ENCODE measurements at places on chromosomes 1 and 21. TPM values are rescaled to one million over a fixed set of nuclear protein-coding genes. Genes with fewer than 3 reads are reported as not detected.

DNA sequence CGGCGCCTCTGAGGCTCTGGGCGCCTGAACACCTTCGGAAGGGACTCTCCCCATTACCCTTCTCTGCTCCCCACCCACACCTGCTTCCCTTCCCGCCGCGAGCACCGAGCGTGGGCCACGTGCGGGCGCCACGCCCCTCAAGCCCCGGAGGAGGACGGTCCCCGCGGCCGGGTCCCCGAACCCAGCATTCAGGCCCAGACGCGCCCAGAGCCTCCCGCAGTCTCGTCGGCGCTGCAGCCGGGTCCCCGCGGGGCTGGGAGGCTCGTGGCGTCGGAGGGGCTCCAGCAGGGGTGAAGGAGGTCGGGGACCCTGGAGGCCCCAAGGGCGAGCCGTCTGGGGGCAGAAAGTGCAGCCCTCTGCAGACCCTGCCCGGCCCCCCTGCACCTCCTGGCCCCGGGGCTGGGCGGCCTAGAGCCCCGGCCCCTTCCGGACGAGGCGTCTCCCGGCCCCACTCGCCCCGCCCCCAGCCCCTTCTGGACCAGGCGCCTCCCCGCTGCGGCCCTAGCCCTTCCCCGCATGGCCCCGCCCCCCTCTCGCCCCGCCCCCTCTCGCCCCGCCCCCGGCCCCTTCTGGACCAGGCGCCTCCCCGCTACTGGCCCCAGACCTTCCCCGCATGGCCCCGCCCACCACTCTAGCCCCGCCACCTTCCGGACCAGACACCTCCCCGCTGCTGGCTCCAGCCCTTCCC lies 378 bp upstream of the SMIM1 start:
- H3K4me3 ChIP-seq, result peak overlapping the region; percentile 66
- DNase-seq, result peak; percentile 90
- H3K27me3 ChIP-seq, result peaks cover 7% of the 10 kb centered on the region
- no peaks in the 10 kb centered on the region for H3K36me3 ChIP-seq
- peaks cover 43% of the 10 kb centered on the region for H3K4me1 ChIP-seq

LAMC2 gene
- total RNA-seq, result 4.8 TPM

DNA sequence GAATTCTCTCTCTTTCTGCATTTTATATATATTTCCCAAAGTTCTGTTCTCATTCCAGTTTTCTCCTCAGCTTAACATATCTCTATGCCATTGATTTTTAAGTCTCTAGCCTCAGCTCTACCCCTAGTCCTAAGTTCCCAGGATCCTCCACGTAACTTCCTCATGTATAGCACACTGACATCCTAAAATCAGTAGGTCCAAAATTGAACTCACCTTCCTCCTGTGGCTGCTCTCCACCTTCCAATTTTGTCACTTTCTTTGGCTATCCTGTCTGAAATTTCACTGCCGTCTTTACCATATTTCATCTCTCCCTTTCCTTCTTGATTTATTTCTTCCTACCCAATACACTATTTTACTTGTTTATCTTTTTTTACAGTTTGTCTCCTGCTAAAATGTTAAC lies 1.5 kb downstream of the SLAMF6 start:
- no peaks in the 10 kb centered on the region for H3K4me1 ChIP-seq
- H3K36me3 ChIP-seq, result no peaks in the 10 kb centered on the region
- no peak overlapping the region for H3K4me3 ChIP-seq
- H3K27ac ChIP-seq, result no peak overlapping the region
- no peaks in the 10 kb centered on the region for H3K27me3 ChIP-seq

GRCh38 chr1:116826818-116827606 lies 72.8 kb downstream of the CD2 start:
- no peak overlapping the region for H3K4me3 ChIP-seq
- H3K27me3 ChIP-seq, result no peaks in the 10 kb centered on the region
- H3K36me3 ChIP-seq, result no peaks in the 10 kb centered on the region
- H3K27ac ChIP-seq, result no peak overlapping the region
- peaks cover 14% of the 10 kb centered on the region for H3K4me1 ChIP-seq

OR2AK2 gene
- total RNA-seq, result not detected

DNA sequence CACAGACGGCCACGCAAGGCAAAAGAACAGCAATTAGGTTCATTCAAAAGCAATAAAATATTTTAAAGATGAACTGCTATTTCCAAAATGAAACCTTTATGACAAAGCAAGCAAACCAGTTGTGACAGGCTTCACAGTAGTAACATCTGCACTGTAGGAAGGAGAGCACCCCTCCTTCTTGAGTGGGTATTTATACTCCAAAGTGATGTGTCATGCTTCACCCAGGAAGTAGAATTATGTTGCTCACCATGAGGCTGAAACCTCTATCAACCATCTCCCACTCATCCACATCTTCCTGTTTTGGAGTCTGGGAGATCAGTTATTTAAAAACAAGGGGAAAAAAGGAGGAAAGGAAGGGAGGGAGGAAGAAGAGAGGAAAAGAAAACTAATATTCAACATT lies 885 bp downstream of the OR2T10 start:
- H3K27ac ChIP-seq, result no peak overlapping the region
- no peak for DNase-seq
- H3K4me1 ChIP-seq, result no peaks in the 10 kb centered on the region
- no peaks in the 10 kb centered on the region for H3K36me3 ChIP-seq

MFAP2 gene
- 2.4 TPM for total RNA-seq

GRCh38 chr1:63991685-63992084 lies 211.7 kb upstream of the UBE2U start:
- no peak overlapping the region for H3K27ac ChIP-seq
- no peak for DNase-seq
- no peaks in the 10 kb centered on the region for H3K27me3 ChIP-seq
- H3K4me1 ChIP-seq, result no peaks in the 10 kb centered on the region

- no peaks in the 10 kb centered on the region for H3K4me1 ChIP-seq
- peak; percentile 24 for DNase-seq
- H3K27me3 ChIP-seq, result no peaks in the 10 kb centered on the region
- no peaks in the 10 kb centered on the region for H3K36me3 ChIP-seq
Observed at GRCh38 chr1:81305997-81306452, 494.7 kb upstream of the ADGRL2 start.

- no peaks in the 10 kb centered on the region for H3K27me3 ChIP-seq
- H3K36me3 ChIP-seq, result peaks cover 37% of the 10 kb centered on the region
- DNase-seq, result no peak
- no peak overlapping the region for H3K27ac ChIP-seq
- no peaks in the 10 kb centered on the region for H3K4me1 ChIP-seq
- H3K4me3 ChIP-seq, result no peak overlapping the region
Observed at GRCh38 chr21:26041431-26042180, 129.0 kb downstream of the APP start.

CYP4A22 gene
- total RNA-seq, result not detected

- no peaks in the 10 kb centered on the region for H3K36me3 ChIP-seq
- H3K4me3 ChIP-seq, result no peak overlapping the region
- no peaks in the 10 kb centered on the region for H3K27me3 ChIP-seq
- DNase-seq, result no peak
Observed at GRCh38 chr21:14646893-14647292, 100.8 kb upstream of the SAMSN1 start.

- H3K4me1 ChIP-seq, result no peaks in the 10 kb centered on the region
- no peak overlapping the region for H3K4me3 ChIP-seq
- H3K27ac ChIP-seq, result no peak overlapping the region
Observed at GRCh38 chr1:2061065-2061778, 11.0 kb downstream of the PRKCZ start.

LCE1A gene
- not detected for total RNA-seq

LENEP gene
- total RNA-seq, result not detected

DNA sequence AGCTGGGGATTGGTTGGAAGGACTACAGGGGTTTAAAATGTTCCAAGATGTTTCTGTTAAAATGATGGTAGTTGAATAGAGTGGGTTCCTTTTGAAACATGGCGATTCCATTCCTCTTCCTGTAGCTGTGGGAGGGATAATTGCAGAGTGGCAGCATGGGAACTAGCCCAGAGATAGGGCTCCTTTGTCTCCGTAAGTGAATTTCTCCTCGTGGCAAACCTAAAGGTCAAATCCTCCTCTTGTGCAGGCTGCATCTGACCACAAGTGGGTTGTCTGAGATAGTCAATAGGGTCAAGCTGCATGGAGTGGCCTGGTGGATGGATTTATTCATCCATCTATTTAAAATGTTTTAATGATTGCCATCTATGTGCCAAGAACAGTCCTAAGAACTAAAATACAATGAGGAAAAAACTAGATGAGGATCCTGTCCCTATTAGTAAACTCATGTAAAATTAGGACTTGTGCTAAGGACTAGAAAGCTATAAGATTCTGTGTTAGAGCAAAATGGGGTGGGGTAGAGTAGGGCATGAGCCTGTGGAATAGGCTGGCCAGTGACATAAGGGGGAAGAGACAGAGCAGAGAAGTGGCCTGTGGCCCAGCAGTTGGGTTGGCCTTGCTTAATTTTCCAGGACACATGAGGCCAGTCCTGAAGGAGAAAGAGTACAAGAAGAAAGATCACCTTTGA lies 89.1 kb upstream of the IVNS1ABP start:
- no peak for DNase-seq
- no peaks in the 10 kb centered on the region for H3K36me3 ChIP-seq

CHAF1B gene
- 0.66 TPM for total RNA-seq

TCHH gene
- not detected for total RNA-seq

DNA sequence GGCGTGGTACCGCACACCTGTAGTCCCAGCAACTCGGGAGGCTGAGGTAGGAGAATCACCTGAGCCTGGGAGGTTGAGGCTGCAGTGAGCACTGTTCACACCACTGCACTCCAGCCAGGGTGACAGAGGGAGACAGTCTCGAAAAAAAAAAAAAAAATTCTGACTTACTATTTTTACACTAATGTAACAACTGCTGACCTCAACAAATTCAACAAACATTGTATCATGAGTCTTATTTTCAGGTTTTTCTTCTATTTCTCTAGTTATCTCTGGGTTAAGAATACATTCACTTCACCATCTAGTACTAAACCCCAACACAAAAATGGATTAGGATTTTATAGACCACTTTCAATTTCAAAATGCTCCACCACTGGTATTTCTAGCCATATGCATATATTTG lies 72.9 kb downstream of the UBR4 start:
- no peak overlapping the region for H3K27ac ChIP-seq
- H3K27me3 ChIP-seq, result no peaks in the 10 kb centered on the region
- peaks cover 18% of the 10 kb centered on the region for H3K4me1 ChIP-seq
- H3K36me3 ChIP-seq, result peaks cover 100% of the 10 kb centered on the region
- no peak overlapping the region for H3K4me3 ChIP-seq

CDA gene
- 1.7 TPM for total RNA-seq

PCNX2 gene
- total RNA-seq, result 1.5 TPM

GRCh38 chr1:113191579-113192076 lies 118.6 kb downstream of the LRIG2 start:
- DNase-seq, result no peak
- H3K4me3 ChIP-seq, result no peak overlapping the region
- H3K36me3 ChIP-seq, result no peaks in the 10 kb centered on the region
- H3K27ac ChIP-seq, result no peak overlapping the region
- no peaks in the 10 kb centered on the region for H3K27me3 ChIP-seq
- H3K4me1 ChIP-seq, result no peaks in the 10 kb centered on the region

DNA sequence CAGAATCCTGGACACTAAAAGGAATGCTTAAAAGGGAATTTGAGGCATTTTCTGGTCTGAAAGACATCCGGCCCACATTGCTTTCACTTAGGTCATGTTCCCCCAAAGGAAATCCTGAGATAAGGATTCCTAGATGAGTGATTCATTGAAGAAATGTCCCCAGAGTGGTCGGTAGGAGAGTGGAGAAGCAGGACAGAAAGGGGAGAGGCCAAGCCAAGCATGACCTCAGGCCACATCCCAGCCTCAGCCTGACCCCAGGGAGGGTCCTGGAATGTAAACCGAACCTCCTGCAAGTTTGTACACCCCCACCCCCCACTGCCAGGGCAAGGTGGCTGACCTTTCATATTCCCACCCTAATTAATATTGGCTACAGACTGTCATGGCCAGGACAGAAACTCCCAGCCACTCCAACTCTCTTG lies 16.6 kb downstream of the HIVEP3 start:
- no peaks in the 10 kb centered on the region for H3K36me3 ChIP-seq
- no peaks in the 10 kb centered on the region for H3K27me3 ChIP-seq
- peak overlapping the region; percentile 66 for H3K27ac ChIP-seq
- no peak overlapping the region for H3K4me3 ChIP-seq
- H3K4me1 ChIP-seq, result peaks cover 25% of the 10 kb centered on the region

All from heart right ventricle (tissue), 16 donors.